ENCODE measurements at places on chromosomes 7 and 10.

DNA sequence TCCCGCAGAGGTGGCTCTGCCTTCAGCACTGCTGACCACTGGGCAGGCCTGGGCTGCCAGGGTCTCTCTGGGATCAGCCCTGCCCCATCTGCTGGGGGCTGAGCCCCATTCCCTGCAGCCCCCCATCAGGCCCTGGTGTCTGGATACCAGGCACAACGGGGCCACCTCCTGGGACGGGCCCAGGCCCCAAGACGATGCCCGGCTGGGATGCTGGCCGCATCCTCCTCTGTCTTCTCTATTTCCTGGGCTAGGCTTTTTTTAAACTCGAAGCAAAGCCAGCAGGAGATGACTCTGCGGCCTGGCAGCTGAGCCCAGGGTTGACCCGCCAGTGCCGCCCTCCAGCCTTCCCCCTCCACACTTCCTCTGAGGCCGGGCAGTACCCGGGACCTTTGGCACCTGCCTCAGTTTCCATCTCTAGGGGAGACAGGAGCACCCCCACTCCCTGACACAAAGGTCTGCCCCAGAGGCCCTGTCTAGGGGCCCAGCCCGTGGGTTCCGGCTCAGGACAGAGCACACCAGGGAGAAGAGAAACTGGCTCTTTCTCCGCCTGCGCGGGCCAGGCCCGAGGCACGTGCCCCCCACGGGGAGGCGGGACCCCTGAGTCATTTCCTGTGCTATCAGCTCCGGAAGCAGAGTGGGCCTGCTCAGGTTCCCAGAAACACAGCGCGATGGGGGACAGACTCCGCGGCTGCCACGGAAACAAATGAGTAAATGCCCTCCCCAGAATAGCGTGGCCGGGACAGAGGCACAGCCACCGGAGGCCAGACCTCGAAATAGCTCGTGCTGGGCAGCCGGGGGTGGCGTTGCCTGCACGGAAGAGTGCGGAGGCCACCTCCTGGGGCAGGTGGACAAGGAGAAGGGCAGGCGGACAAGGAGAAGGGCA lies 84.6 kb upstream of the PDGFA start:
- no peaks in the 10 kb centered on the region for H3K36me3 ChIP-seq
- H3K27ac ChIP-seq = no peak overlapping the region
- peak; percentile 28 for DNase-seq
- H3K4me1 ChIP-seq = no peaks in the 10 kb centered on the region

GRCh38 chr10:101848408-101848807 lies 4.8 kb upstream of the KCNIP2 start:
- H3K27ac ChIP-seq = no peak overlapping the region
- H3K27me3 ChIP-seq = no peaks in the 10 kb centered on the region
- peaks cover 2% of the 10 kb centered on the region for H3K36me3 ChIP-seq
- DNase-seq = no peak
- no peaks in the 10 kb centered on the region for H3K4me1 ChIP-seq
- no peak overlapping the region for H3K4me3 ChIP-seq

DNA sequence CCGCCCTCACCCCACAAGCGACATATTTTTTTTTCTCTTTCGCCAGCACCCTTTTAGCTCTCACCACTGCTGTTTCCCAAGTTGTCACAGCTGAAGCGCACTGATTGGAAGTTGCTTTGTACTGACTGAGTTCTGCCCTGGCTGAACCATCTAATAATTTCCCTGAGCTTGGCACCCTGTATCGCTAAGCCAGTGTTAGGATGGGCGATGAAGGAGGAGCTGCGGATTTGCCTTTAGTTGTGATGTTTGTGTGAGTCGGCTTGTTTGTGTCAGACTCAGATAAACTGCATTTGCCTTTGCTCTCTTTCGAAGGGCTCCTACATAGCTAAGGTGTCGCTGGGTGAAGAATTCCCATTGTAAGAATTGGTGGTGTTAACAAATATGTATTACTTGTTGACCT lies 1.3 kb upstream of the ATXN7L1 start:
- H3K36me3 ChIP-seq = peaks cover 4% of the 10 kb centered on the region
- no peak for DNase-seq
- H3K27me3 ChIP-seq = no peaks in the 10 kb centered on the region
- H3K4me1 ChIP-seq = peaks cover 5% of the 10 kb centered on the region
- peak overlapping the region; percentile 70 for H3K27ac ChIP-seq
- peak overlapping the region; percentile 86 for H3K4me3 ChIP-seq

DNA sequence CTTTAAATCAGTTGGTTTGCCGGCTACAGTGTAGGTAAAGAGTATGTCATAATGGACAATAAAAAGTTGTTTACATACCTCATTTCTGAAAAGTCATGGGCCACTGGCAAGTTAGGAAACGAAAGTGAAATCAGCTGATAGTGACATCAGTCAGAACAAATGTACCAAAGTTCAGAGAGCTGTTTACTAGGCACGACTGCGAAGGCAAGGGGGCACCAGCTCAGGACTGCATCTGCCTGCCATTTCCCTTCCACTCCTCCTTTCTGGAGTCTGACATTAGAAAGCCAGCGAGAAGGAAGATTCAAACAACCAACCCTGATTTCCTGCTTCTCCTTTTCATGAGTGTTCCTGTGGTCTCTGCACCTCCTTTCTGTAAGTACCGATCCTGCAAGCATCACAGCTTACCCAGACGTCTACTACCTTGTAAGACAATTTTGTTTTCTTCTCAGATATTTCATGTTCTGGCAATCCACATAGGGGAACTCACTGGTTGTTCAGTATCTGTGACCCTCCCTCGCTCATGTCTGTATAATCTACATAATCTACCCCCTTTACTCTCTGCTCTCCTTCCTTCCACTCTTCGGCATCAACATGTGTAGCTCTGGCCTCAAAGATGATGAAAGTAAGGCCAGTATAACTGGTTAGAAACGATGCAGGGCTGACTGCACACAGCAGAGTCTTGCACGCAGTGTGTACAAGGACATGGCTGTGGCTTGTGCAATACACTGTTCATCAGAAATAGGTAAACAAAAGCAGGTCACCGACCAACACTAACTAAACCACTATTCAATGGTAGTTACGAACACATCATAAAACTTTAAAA lies at the start of gene TMEM140:
TMEM140 (plus strand) TSS at position 174 of the 823 bp plus-strand sequence. CDS start 16,370 bp downstream, outside the sequence.
- H3K4me1 ChIP-seq = no peaks in the 10 kb centered on the region
- H3K36me3 ChIP-seq = no peaks in the 10 kb centered on the region
- H3K27ac ChIP-seq = peak within 1 kb of the TSS; percentile 90
- H3K27me3 ChIP-seq = no peaks in the 10 kb centered on the region

DNA sequence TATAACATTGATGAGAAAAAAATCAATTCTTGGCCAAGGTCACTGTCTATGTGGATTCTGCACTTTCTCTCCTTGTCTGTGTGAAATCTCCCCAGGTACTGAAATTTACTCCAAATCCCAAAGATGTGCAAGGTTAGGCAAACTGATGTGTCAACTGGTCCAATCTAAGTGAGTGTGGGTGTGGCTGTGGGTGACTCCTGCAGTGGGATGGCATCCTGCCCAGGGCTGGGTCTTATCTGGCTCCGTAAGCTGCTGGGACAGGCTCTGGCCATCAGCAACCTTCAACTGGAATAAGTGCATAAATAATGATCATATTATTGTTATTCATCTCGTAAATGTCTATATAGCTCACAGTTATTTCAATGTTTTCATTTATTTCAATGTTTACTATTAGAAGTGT lies 79.3 kb downstream of the JCAD start:
- H3K36me3 ChIP-seq = no peaks in the 10 kb centered on the region
- no peaks in the 10 kb centered on the region for H3K27me3 ChIP-seq
- no peak overlapping the region for H3K27ac ChIP-seq
- H3K4me3 ChIP-seq = no peak overlapping the region
- H3K4me1 ChIP-seq = peaks cover 2% of the 10 kb centered on the region

- no peak overlapping the region for H3K4me3 ChIP-seq
- no peaks in the 10 kb centered on the region for H3K4me1 ChIP-seq
- no peaks in the 10 kb centered on the region for H3K27me3 ChIP-seq
- H3K27ac ChIP-seq = no peak overlapping the region
These were observed 150.9 kb downstream of the MBL2 start for GRCh38 chr10:52621635-52622079.

- H3K36me3 ChIP-seq = no peaks in the 10 kb centered on the region
- no peaks in the 10 kb centered on the region for H3K27me3 ChIP-seq
- no peaks in the 10 kb centered on the region for H3K4me1 ChIP-seq
- H3K4me3 ChIP-seq = no peak overlapping the region
These were observed 2.9 kb downstream of the HKDC1 start for GRCh38 chr10:69223028-69223342.

- H3K4me3 ChIP-seq = no peak overlapping the region
- no peaks in the 10 kb centered on the region for H3K36me3 ChIP-seq
- H3K27me3 ChIP-seq = no peaks in the 10 kb centered on the region
These were observed 48.5 kb downstream of the GRID1 start for GRCh38 chr10:86317949-86318725.

- H3K36me3 ChIP-seq = no peaks in the 10 kb centered on the region
- H3K4me1 ChIP-seq = no peaks in the 10 kb centered on the region
- no peak overlapping the region for H3K4me3 ChIP-seq
These were observed 34.2 kb downstream of the PDGFA start for GRCh38 chr7:485188-486081.

GRCh38 chr7:127979113-127979727 lies 52.0 kb downstream of the LRRC4 start:
- peaks cover 2% of the 10 kb centered on the region for H3K4me1 ChIP-seq
- H3K36me3 ChIP-seq = no peaks in the 10 kb centered on the region
- no peak for DNase-seq
- no peak overlapping the region for H3K4me3 ChIP-seq
- no peak overlapping the region for H3K27ac ChIP-seq

GRCh38 chr7:132469264-132469663 lies 107.0 kb downstream of the PLXNA4 start:
- no peaks in the 10 kb centered on the region for H3K36me3 ChIP-seq
- H3K4me3 ChIP-seq = no peak overlapping the region
- peak; percentile 54 for DNase-seq
- no peaks in the 10 kb centered on the region for H3K27me3 ChIP-seq
- H3K27ac ChIP-seq = no peak overlapping the region
- no peaks in the 10 kb centered on the region for H3K4me1 ChIP-seq

DNA sequence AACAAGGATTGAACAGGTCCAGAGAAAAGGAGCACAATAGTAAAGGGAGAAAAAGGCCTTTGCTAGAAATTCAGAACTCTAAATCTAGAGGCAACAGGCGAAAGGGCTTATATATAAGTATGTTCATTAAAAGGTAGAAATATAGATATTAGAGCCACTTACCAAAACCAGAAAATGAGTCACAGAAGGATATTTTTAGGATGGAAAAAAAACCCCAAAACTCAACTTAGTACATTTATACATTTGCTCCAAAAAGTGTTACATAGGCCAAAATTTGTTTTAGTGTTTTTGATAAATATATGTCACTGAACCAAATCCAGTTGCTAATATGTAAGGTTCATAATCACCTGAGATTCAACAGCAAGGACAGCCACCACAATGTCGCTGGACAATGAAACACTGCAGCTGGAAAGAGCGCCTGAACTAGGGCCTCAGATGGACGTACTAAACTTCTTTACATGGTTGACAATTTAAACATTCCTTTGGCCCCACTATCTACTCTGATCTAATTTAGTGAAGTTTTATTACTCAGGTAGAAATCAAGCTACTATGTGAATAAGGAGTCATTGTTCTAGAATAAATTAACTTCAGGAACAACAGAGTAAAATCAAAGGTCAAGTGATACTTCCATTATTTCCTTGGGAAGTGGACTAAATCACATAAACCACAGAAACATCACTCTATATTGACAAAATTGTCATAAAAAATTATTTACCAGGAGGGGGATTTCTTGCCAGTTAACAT lies 10.9 kb downstream of the FAM3C start:
- H3K27ac ChIP-seq = no peak overlapping the region
- H3K36me3 ChIP-seq = no peaks in the 10 kb centered on the region
- DNase-seq = no peak
- H3K27me3 ChIP-seq = no peaks in the 10 kb centered on the region

DNA sequence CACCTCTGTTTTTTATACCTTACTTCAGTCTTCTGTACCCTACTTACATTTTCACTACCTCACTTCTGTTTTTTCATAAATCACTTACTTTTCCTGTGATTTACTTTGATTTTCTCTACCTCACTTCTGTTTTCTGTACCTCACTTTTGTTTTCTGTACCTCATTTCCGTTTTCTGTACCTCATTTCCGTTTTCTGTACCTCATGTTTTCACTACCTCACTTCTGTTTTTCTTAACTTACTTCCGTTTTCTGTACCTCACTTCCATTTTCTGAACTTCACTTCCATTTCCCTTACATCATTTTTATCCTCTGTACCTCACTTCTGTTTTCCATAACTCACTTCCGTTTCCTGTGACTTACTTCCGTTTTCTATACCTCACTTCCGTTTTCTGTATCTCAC lies 492.0 kb upstream of the AKR1E2 start:
- DNase-seq = no peak
- no peaks in the 10 kb centered on the region for H3K36me3 ChIP-seq
- no peaks in the 10 kb centered on the region for H3K27me3 ChIP-seq
- no peak overlapping the region for H3K27ac ChIP-seq
- no peaks in the 10 kb centered on the region for H3K4me1 ChIP-seq

DNA sequence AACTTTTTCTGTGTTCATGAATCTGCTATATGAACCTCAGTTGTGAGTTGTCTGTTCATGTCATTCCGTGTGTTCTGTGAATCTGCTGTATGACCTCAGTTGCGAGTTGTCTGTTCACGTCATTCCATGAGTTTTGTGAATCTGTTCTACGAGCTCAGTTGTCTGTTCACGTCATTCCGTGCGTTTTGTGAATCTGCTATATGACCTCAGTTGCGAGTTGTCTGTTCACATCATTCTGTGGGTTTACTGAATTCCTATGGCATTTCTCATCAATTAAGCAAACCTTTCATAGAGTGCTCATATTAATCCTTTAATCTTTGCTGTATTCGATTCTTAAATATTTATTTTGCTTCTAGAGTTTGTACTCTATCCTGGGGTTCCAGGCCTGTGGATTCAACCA lies 150.6 kb downstream of the DIP2C start:
- H3K36me3 ChIP-seq = no peaks in the 10 kb centered on the region
- H3K27me3 ChIP-seq = no peaks in the 10 kb centered on the region
- DNase-seq = peak; percentile 91

GRCh38 chr7:157463245-157463644 lies 126.4 kb downstream of the DNAJB6 start:
- no peaks in the 10 kb centered on the region for H3K4me1 ChIP-seq
- H3K27ac ChIP-seq = no peak overlapping the region
- H3K27me3 ChIP-seq = peaks cover 4% of the 10 kb centered on the region

GRCh38 chr10:71537681-71538080 lies 141.0 kb downstream of the CDH23 start:
- H3K4me3 ChIP-seq = no peak overlapping the region
- no peaks in the 10 kb centered on the region for H3K4me1 ChIP-seq
- DNase-seq = no peak
- peaks cover 2% of the 10 kb centered on the region for H3K27me3 ChIP-seq
- H3K27ac ChIP-seq = no peak overlapping the region

DNA sequence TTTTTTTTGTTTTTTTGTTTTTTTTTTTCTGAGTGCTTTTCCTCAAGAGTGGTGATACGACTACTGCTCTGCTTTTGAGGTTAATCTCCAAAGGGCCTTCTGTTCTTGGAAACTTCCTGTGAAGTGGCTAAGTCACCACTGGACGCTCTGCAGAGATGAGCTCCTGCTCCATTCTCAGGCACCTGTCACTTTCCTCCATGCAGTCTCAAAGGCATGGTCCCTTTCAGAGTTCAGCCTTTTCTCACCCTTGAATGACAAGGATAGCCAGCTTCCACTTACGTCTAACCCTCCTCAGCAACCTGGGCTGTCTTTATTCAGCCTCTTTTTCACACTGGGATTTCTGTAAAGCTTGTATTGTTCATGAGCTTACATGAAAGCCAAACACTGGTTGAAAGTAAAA lies 65.8 kb downstream of the BMPER start:
- H3K4me3 ChIP-seq = no peak overlapping the region
- H3K27me3 ChIP-seq = no peaks in the 10 kb centered on the region
- DNase-seq = no peak
- no peak overlapping the region for H3K27ac ChIP-seq
- no peaks in the 10 kb centered on the region for H3K36me3 ChIP-seq

GRCh38 chr10:61792921-61793320 lies 108.6 kb upstream of the ARID5B start:
- H3K27me3 ChIP-seq = no peaks in the 10 kb centered on the region
- H3K4me1 ChIP-seq = peaks cover 9% of the 10 kb centered on the region
- H3K27ac ChIP-seq = no peak overlapping the region
- no peaks in the 10 kb centered on the region for H3K36me3 ChIP-seq
- no peak for DNase-seq
